NCI-H2029 (cell line): ENCODE measurements at places on chromosomes 2 and 18.

- no peak for DNase-seq
These were observed 156.9 kb downstream of the LAMA1 start for GRCh38 chr18:6960656-6961055.

- DNase-seq: no peak
These were observed 18.4 kb upstream of the B3GNT2 start for GRCh38 chr2:62177392-62178049.

DNA sequence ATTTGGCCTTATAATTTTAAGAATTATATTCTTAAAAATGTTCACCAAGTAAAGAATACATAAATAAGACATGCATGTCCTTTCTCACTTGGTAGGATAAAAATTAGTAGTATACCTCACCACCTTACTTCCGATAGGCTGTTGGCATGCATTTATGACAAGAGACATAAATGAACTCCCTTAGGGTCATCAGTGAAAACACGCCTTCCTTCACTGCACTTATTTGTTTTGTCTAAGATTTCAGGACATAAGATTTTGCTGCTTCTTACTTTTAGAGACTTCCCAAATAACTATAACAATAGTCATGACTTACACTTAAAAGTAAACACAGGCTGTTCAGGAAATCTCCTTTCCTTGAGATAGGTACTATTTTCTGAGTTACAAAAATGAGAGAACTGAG, 661.3 kb upstream of the CNTNAP5 start:
- DNase-seq: no peak

DNA sequence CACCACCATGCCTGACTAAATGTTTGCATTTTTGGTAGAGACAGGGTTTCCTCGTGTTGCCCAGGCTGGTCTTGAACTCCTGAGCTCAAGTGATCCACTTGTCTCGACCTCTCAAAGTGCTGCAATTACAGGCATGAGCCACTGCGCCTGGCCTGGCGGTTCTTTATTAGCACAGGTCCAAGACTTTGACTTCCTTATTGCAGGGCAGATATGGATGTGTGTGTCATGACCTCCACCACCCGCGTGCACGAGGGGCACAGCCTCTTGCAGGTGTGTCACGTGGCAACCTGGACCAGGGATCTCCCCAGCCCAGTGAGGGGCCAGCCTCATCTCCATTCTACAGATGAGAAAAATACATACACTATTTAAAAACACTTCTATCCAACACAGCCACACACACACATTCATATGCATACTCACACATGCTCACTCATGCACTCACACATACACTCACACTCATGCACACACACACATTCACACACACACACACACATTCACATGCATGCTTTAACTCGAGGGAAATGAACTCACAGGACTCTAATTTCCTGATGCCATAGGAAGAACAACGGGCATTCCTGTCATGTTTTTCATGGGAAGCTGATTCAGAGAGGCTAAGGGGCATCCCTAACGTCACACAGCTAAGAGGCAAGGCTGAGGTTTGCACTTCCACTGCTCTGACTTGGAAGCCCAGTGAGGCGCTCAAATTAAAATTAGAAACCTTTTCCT, 38.8 kb downstream of the RRM2 start:
- DNase-seq: no peak

- peak; percentile 13 for DNase-seq
These were observed 84.4 kb downstream of the TGOLN2 start for GRCh38 chr2:85243101-85244072.

- DNase-seq: peak; percentile 11
These were observed 66.1 kb upstream of the NXPH2 start for GRCh38 chr2:138846216-138846821.

DNA sequence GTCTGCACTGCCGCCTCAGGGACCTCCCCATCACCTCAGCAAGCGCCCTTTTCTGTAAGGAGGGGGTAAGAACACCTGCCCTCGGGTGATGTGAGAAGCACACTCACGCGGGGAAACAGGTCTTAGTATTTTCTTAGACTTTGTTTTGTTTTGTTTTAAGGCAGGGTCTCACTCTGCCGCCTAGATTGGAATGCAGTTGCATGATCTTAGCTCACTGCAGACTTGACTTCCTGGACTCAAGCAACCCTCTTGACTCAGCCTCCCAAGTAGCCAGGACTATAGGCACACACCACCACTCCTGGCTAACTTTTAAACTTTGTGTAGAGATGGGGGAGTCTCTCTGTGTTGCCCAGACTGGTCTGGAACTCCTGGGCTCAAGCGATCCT, 37.1 kb downstream of the RAMP1 start:
- no peak for DNase-seq

DNA sequence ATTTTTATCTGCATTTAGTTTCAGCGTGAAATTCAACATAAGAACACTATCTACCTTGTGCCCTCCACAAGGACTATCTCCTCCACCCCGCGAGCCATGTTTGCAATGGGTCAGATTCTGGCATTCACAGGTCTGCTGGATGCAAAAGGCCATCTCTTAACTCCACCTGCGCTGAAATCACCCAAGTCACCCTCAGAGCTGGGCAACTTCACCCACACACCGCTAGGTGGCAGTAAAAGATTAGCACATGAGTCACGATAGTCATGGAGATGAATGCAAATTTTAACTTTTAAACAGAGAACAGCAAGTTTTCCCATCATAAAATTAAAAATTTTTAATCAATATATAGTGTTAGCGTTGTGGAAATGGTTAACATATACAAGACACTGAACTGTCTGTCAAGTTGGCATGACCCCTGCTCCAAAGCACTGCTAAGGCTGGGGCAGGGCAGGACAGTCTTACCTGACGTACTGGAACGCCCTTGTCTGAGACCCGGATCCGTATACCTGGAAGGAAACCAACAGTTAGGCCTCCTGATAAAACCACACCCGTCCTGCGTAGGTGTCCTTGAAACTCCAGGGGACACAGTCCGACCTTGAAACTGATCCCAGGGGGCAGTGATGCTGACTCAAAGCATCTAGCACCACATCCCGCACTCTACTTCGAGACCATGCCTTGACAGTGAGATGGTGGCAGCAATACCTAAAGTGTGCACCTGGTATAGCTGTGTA, 89.6 kb downstream of the UXS1 start:
- DNase-seq: peak; percentile 47
